ENCODE measurements at places on chromosomes 11 and 22. TPM values are rescaled to one million over a fixed set of nuclear protein-coding genes. Genes with fewer than 3 reads are reported as not detected.
A peak's percentile ranks its signal among the peaks of the same experiment; 100 is the strongest.

Gene GAL3ST3
- polyA plus RNA-seq, result not detected

Gene GLYATL1
- polyA plus RNA-seq, result 0.18 TPM

Gene RAB38
- polyA plus RNA-seq, result 12.7 TPM

Gene PGA5
- polyA plus RNA-seq, result not detected

Gene TRIM64C
- not detected for polyA plus RNA-seq

Gene SOX6
- polyA plus RNA-seq, result 0.71 TPM

- H3K27me3 ChIP-seq, result no peaks in the 10 kb centered on the region
- H3K36me3 ChIP-seq, result no peaks in the 10 kb centered on the region
- no peak for DNase-seq
- no peak overlapping the region for H3K4me3 ChIP-seq
- no peak overlapping the region for H3K27ac ChIP-seq
- peaks cover 16% of the 10 kb centered on the region for H3K4me1 ChIP-seq
Observed at GRCh38 chr11:64998690-64999431, 2.1 kb upstream of the BATF2 start.

GRCh38 chr11:2777871-2778629 is 78.3 kb upstream of the KCNQ1OT1 start:
- H3K27ac ChIP-seq, result peak overlapping the region; percentile 99
- H3K4me3 ChIP-seq, result no peak overlapping the region
- no peaks in the 10 kb centered on the region for H3K27me3 ChIP-seq
- H3K4me1 ChIP-seq, result peaks cover 49% of the 10 kb centered on the region
- H3K36me3 ChIP-seq, result no peaks in the 10 kb centered on the region
- DNase-seq, result peak; percentile 20

- no peaks in the 10 kb centered on the region for H3K27me3 ChIP-seq
- no peaks in the 10 kb centered on the region for H3K4me1 ChIP-seq
- no peaks in the 10 kb centered on the region for H3K36me3 ChIP-seq
- H3K4me3 ChIP-seq, result no peak overlapping the region
- peak; percentile 8 for DNase-seq
Observed at GRCh38 chr11:35780951-35781860, 118.6 kb downstream of the TRIM44 start.

GRCh38 chr11:21630934-21631478 is 561.9 kb upstream of the ANO5 start:
- no peak for DNase-seq
- no peak overlapping the region for H3K27ac ChIP-seq
- H3K27me3 ChIP-seq, result no peaks in the 10 kb centered on the region
- no peaks in the 10 kb centered on the region for H3K36me3 ChIP-seq
- no peak overlapping the region for H3K4me3 ChIP-seq

- H3K4me1 ChIP-seq, result no peaks in the 10 kb centered on the region
- H3K4me3 ChIP-seq, result no peak overlapping the region
- no peak overlapping the region for H3K27ac ChIP-seq
Observed at GRCh38 chr11:9302448-9302847, 11.9 kb downstream of the TMEM41B start.

- no peaks in the 10 kb centered on the region for H3K4me1 ChIP-seq
- H3K36me3 ChIP-seq, result no peaks in the 10 kb centered on the region
- DNase-seq, result no peak
- H3K27me3 ChIP-seq, result no peaks in the 10 kb centered on the region
- H3K27ac ChIP-seq, result no peak overlapping the region
- H3K4me3 ChIP-seq, result no peak overlapping the region
Observed at GRCh38 chr11:102810950-102811660, 13.1 kb upstream of the MMP1 start.

DNA sequence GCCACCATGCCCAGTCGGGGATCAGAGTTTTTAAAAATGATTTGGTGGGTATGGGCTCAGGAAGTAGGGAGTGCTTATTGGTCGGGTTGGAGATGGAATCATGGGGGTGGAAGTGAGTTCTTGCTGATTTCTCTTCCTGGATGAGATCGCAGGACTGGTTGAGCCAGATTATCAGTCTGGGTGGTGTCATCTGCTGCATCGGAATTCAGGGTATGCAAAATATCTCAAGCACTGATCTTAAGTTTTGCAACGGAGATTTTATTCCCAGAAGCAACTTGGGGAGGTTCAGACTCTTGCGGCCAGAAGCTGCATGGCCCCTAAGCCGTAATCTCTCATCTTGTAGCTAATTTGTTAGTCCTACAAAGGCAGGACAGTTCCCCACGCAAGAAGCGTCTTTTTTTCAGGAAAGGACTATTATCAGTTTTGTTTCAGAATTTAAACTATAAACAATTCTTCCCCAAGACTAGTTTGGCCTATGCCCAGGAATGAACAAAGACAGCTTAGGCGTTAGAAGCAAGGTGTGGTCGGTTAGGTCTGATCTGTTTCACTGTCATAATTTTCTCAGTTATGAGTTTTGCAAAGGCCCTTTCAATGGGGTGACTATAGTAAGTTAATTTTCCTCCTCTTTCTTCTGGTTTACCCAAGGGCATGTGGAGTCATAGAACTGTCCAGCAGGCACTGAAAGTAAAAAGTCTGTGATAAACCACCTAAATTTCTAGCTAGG is 1.4 kb upstream of the PIWIL3 start:
- H3K27me3 ChIP-seq, result peaks cover 2% of the 10 kb centered on the region
- no peak overlapping the region for H3K27ac ChIP-seq
- H3K36me3 ChIP-seq, result no peaks in the 10 kb centered on the region
- no peak overlapping the region for H3K4me3 ChIP-seq
- DNase-seq, result no peak

GRCh38 chr22:22932512-22932941 is 44.9 kb downstream of the IGLL5 start:
- H3K27ac ChIP-seq, result no peak overlapping the region
- peaks cover 5% of the 10 kb centered on the region for H3K27me3 ChIP-seq
- H3K4me3 ChIP-seq, result no peak overlapping the region

GRCh38 chr11:1773994-1774550 is 10.3 kb upstream of the CTSD start:
- H3K4me1 ChIP-seq, result peaks cover 18% of the 10 kb centered on the region
- no peaks in the 10 kb centered on the region for H3K36me3 ChIP-seq
- DNase-seq, result no peak

Measured in adrenal gland (tissue), 19 donors.